CD4-positive, alpha-beta T cell treated with Interleukin-6 at 100 ng/mL for 8 hours (primary cell): ENCODE measurements at places on chromosomes 1 and 21.

GRCh38 chr1:63774617-63775417 is 1.0 kb downstream of the ROR1 start:
- no peak for DNase-seq

DNA sequence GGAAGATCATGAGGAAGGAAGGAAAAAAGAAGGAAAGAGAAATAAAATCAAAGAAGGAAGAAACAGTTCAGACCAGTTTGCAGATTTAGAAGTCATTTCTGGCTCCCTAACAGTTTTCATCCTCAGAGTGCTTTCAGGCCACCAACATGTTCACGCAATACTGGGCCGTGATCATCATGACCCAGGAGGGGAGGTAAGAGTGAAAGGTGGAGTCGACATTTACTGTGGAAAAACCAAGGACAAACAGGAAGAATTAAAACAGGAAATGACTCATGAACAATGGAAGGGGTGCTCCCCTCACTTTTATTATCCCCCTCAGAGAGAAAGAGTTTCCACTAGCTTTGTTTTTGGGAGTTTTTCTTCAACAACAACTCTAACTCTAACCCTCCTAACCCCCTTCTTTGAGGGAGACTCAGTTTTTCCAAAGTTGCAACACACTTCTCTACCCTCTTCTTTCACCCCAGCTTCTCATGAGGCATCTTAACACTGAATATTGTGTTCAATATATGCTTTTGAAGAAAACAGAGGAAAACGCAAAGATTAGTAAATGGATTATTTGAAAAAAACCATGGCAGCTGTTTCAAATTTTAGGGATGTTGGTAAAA is 60.4 kb downstream of the VANGL2 start:
- DNase-seq: no peak

DNA sequence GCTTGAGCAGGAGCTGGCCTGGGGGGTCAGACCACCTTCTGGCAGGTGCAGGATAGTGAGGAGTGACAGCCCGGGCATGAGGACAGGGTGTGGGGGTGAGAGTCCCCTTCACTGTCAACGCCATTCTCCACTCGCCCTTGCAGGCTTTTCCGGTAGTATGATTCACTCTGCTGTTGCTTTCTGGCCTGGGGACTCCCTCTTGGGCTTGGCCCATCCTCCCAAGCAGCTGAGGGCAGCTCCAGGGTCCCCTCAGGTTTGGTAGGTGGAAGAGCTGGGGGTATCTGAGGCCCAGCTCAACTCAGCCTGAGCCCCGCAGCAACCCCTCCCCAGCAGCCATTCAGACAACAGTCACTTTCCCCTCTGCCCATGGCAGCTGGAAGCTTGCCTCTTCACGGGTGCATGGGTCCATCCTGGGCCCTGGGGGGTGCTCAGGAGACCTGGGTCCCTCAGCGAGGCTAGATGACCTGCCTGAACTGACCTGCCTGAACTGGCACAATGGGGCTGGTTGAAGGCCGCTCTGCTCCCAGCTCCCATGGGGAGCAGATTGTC is 1.3 kb downstream of the CLDN19 start:
- DNase-seq: no peak

DNA sequence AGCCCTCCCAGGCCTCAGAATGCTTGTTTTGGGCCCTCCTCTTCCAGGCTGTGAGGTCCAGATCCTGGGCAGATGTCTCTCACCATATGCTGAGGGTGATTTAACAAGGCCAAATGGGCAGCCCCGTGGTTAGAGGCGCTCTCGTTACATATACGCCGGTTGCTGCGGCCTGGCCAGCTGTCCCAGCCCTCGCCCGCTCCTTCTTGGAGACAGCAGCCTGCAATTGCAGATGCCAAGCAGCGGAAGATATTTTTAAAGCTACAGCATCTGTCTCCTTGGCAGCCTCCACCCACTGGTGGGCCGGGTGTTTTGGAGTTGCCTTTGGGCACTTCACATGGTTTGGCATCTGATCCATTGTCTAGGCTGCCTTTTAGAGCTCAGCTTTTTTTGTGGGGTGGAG is 178.8 kb upstream of the NFIA start:
- DNase-seq: no peak

- DNase-seq: no peak
Measured at GRCh38 chr1:58769809-58770320, 14.0 kb downstream of the JUN start.

- DNase-seq: no peak
Measured at GRCh38 chr21:41483973-41484372, 24.0 kb downstream of the TMPRSS2 start.

DNA sequence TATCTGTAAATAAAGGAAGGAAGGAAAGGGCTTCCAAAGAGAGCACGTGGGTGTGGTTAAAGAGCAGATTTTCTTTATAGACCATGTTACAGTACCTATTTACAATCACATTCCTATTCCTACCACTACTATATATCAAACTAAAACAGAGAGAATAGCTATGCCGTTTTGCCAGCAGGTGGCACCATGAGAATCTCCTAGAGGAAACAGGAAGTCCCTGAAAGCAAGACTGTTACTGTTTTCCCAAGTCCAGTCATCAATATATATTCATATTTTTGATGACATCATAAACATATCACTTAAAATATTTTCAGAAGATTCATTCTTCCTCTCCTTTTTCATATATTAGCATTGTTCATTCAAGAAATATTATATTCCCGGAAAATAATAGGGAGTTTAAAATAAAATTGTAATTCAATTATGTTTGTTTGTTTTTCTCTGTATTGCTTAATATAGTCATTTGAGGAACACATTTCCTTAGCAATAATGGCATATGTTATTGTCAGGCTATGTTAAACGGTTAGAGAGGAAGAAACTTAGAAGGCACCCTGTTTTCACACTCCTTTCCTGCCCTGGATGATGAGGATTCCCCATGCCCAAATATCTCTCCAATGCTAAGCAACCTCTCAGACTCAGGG is 6.6 kb downstream of the CCDC190 start:
- peak; percentile 40 for DNase-seq

DNA sequence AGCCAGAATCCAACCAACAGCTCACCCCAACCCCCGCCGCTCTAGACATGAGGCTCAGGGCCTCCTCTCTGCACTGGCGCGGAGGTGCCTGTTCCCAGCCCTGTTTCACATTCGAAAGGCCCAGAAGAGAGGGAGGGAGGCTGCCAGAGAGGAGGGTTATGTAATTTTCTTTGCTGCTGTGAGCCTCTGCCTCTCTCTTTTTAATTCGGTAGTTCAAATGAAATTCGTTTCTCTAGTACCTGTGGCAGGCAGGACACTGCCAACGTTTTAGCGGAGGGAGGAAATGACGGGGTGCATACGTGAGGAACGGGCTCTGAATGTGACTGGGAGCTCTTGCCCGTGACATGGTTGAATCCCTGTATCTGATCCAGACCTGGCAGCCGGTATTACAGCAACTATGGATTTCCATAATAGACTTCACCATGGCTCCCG is 9.4 kb downstream of the PRDM16 start:
- no peak for DNase-seq

GRCh38 chr1:22804406-22804805 is 93.8 kb downstream of the EPHB2 start:
- DNase-seq: no peak

DNA sequence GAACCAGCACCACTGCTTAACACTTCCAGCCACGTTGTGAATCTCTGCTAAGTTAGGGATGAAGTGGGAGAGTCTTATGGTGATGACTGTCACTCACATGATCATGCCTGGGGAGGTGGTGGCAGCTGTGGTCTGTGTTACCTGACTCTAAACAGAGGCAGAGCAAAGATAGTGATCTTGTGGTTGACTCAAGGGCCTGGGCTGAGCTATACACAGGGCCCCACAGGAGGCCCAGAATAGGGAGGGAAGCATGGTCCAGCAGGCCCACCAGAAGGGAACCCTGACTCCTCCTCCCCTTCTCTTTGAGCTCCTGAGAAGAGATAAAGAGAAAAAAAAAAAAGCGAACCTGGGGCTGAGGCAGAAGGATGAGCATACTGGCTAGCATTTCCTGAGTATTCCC is 55.0 kb downstream of the PLXNA2 start:
- DNase-seq: no peak

GRCh38 chr1:103514920-103515503 is 10.5 kb upstream of the RNPC3 start:
- peak; percentile 43 for DNase-seq

DNA sequence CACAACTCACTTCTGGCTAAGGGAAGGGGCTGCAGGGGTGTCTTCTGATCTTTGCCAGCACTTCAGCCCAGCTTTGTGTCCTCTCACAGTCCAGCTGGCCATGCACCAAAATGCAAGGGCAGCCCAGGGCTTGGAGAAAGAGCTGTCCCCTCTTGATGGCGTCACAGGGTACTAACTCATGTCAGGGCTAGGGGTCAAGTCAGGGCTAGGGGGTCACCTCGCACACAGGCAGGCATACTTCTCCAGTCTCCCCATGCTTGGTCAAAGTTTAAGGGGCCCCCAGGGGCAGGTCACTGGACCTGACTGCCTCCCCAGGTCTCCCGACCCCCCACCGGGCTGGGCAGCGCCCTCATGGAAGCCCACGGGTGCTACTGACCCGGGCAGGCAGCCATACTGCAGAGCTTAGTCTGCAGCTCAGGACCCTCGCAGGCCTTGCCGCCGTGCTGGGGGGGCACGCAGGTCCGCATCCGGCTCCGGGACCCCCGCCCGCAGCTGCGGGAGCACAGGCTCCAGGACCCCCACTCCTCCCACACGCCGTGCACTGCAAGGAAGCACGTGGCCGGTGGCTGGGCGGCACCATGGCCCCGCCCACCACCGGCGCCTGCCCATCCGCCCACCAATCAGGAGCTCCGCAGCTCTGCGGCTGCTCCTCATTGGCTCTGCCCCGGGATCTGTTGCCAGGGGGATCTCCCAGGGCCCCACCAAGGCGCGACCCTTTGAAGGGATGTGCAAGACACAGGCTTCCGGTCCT is 21.5 kb downstream of the ADGRB2 start:
- DNase-seq: no peak

DNA sequence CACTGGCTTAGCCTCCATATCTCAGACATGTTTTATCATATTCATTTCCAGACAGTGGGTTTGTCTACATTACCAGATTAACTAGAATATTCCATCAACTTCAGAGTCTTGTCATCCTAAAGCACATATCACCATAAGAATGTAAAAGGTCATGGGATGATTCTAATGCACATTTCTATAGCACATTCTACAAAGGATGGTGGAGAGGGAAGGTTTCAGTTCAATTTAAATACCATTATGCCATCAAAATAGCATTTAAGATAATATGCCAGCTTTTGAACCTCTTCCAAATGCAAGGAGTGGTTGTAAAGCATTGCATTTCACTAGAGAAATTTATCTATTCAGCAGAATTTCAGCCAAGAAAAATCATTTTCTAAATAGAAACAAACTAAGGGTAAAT is 970.5 kb downstream of the TTLL7 start:
- DNase-seq: no peak

GRCh38 chr21:46009951-46010705 is 28.6 kb downstream of the COL6A1 start:
- DNase-seq: no peak

DNA sequence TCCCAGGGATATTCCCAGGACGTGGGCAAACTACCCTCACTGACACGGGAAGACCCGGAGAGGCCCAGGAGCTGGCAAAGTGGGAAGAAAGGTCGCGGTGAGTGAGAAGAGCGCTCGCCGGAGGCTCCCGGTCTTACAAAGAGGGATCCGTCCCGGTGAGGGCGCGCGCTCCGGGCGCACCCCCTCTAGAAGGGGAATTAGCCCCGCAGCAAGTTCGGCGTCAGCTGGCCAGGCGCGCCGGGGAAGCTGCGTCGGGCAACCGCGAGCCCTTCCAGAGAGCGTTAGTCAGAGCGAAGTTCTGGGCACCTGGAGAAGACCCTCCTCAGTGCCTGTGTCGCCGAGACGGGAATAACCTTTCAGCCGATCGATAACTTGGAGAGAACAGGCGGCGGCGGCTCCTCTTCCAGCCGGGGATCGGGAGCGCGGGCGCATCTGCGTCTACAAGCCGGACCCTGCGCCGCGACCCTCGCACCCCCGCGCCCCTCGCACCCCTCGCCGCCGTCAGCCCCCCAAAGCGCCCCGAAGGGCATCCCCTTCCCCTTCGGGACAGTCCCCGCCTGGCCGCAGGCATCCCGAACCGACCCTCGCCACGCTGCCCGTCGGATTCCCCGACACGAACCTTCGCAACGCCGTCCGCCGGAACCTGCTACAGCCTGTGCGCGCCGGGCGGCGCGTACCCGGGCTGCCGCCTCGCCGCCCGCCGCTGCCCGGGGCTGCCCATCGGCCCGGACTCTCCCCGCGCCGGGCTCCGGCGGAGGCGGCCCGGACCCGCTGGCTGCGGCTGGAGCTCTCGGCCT is 485 bp downstream of the SIPA1L2 start:
- no peak for DNase-seq

DNA sequence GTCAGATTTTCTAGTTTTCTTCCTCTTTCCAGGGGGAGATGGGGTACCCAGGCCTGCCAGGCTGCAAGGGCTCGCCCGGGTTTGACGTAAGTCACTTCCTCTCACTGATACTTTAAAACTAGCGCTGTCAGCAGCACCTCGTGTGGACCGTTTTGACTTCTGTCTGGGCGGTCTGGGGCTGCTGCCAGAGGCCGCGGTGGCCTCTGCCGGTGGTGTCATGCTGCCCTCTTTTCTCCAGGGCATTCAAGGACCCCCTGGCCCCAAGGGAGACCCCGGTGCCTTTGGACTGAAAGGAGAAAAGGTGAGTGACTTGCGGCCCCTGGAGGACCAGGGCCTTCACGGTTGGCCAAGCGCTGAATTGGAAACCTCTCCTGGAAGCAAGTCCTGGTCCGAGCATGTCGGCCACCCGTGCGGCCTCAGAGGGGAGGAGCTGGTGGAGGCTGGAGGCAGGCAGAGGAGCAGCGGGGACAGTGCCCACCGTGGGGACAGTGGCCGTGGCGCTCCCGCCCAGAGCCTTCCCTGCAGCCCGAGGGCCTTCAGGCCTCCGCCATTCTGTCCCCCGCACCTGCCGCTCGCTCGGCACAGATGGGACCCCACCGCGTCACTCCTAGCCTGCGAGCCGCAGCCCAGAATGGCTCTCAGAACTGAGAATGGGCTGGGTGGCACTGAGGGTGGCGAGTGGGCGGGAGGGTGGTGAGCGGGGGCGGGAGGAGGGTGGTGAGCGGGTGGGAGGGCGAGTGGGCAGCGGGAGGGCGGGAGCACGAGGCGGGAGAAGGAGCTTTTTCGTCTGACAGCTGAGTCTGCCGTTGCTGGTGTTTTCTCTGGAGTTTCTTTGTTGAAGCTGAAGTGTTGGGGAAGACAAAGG is 9.4 kb downstream of the COL6A1 start:
- DNase-seq: no peak
